ENCODE measurements at places on chromosomes 12 and 14.
A peak's percentile ranks its signal among the peaks of the same experiment; 100 is the strongest.

- DNase-seq: no peak
Observed at GRCh38 chr12:85781766-85782165, 54.4 kb downstream of the RASSF9 start.

DNA sequence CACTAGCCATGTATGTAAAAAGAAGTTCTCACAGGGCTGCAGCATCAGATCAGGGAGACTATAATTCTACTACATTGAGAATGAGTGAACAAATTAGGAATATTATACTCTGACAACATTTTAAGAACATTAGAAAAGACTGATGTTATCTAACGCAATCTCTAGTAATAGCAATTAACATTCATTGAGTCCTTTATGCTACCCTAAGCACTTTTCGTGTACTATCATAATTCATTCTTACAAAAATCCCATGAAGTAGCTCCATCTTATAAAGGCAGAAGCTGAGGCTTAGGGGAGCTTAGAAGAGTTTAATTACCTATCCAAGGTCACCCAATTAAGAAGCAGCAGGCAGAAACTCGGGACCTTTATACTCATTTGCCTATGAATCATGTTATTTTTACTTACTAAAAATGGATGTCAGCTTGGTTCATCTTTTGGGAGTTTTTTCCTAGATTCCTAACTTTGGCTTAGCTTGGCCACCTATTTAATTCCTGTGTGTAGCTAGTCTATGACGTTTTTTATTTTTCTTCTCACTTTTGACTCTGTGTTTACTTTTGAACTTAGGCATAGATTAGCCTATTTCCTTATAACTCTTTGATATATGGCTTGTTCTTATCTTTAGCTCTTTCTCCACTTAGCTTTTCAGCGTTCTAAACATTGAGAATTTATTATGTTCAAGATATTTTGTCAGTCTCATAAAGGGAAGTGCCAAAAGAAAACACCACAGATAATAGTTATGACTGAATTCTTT is 333.5 kb upstream of the DCN start:
- no peak for DNase-seq

DNA sequence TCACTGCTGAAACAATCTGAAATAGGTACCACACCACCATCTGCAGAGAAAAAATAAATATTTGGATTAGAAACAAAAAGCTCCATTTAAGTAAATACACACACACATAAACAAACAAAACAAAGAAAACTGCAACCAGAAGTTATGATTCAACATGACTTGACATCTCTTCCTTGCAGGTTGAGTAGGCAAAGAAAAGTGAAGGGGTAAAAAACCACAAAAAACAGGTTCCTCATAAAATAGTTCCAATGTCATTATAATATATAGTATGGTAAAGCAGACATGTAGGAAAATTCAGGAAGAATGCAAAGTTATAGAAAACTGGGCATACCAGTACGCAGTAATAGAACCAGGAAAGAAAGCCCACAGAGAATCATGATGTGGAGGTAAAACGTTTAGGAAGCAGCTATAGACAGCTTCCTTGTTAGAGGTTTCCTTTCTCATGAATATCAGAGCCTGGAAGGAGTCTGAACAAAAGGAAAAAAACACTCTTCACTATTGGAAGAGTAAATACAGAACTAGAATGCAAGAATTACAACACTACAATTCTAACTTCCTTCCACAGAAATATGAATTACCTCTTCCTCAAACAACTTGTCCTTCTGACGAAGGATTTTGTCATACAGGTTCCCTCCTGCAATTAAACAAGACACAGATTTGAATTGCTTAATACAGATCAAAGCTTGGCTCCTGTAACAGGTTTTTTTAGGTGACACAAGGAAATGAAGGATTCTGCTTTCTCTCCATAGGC is 6.1 kb downstream of the NEK9 start:
- no peak for DNase-seq

GRCh38 chr12:83996671-83997070 is 915.9 kb downstream of the SLC6A15 start:
- DNase-seq: no peak

- no peak for DNase-seq
Observed at GRCh38 chr12:92462527-92462926, 240.3 kb upstream of the PLEKHG7 start.

DNA sequence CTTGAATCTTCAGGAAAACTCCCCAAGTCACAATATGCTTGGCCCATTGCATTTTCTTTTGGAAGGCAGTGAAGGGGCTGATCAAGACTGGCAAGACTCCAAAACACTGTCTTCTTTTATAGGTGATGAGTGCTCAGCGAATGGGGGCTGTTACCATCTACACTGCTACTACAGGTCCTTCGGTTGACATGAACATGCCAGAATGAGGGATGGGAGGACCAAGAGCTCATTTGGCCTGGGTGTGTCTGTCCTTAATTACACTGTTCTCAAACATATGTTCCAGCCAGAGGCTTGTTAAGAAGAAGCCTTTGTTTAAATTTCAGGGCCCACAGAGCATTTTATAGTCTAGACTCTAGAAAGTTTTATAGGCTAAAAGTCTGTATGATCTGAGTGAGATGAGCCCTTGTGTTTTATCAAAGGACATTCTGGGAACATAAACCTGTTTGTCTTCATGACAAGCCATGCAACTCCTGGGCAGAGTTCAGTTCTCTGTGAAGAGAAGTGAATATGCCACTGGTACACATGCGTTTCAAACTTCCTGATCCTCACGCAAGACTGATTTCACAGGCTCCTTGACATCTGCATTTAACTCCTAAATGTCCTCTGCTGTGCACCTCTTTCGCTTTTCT is 4.7 kb upstream of the FAM234B start:
- no peak for DNase-seq

DNA sequence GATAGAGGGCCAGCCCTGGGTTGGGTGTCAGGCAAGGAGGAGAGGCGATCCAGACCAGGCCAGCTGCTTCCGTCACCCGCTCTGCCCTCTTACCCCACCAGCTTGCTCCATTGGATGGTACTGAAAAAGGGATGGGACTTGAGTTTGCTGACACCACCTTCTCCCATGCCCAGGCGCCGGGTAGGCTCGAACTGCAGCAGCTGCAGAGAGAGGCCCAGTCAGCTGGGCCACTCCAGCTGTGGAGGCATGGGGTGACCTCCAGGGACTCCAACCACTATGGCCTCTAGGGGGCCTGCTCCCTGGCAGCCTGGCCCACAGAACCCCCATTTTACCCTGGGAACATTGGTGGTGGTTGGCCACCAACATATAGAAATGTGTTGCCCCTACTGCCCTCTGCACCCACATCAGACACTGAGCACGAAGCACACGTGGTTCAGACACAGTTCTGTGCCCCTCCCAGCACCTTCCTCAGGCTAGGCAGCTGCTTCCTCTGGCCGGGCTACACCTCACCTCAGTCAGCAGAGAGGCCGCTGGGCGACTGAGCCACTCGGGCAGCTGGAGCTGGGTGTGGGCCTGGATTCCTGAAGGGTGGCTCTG is 16.0 kb downstream of the RPS6KL1 start:
- DNase-seq: no peak

DNA sequence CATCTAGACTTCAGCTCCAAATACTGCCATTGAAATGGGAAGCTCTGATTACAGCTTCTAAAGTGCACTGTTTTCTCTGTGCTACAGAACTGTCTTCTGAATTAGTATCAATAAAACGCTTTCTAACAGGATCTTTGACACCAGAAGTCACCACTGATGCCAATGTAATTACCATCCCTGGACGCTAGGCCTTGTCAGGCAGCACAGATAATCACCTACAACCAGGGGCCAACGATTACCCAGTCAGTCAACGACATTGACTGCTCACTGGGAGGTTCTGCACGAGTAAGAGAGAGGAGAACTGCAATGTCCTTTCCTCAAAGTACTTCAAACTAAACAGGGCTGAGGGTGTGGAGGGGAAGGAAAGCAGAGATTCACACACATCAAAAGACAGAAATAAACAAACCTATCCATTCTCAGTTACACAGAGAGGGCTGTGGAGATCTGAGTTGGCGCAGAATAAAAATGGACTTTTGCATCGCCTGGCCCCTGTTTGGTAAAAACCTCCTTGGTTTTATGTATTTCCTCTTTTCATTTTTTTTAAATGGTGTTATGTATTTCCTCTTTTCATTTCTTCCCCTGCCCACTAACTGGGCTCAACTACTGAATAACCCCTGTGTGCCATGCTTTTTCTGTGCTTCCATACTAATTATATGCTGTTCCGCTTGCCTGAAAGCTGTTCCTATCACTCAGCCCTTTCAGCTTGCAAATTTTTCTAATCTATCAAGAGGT is 492.2 kb downstream of the APAF1 start:
- DNase-seq: no peak

- peak; percentile 27 for DNase-seq
Observed at GRCh38 chr12:32107359-32108267, 966 bp downstream of the BICD1 start.

DNA sequence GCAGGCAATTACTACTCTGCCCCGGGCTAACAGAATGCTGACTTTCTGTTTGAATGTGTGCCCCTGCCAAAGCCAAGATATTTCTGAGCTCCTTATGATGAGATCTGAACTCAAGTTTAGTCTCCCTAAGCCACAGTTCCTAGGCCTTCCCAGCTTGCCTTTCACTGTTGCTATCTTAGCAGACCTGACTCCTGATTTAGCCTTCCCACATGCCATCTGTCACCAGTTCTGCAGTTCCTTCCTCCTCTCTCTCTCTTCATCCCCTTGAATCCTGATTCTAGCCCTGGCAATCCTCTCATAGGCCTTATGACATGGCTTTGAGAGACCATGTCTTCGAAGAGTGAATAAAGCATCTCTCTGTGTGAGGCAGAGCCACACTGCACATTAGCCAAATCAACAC is 12.5 kb upstream of the SAMD4A start:
- no peak for DNase-seq

- DNase-seq: no peak
Observed at GRCh38 chr12:113114447-113115178, 20.9 kb downstream of the RASAL1 start.

DNA sequence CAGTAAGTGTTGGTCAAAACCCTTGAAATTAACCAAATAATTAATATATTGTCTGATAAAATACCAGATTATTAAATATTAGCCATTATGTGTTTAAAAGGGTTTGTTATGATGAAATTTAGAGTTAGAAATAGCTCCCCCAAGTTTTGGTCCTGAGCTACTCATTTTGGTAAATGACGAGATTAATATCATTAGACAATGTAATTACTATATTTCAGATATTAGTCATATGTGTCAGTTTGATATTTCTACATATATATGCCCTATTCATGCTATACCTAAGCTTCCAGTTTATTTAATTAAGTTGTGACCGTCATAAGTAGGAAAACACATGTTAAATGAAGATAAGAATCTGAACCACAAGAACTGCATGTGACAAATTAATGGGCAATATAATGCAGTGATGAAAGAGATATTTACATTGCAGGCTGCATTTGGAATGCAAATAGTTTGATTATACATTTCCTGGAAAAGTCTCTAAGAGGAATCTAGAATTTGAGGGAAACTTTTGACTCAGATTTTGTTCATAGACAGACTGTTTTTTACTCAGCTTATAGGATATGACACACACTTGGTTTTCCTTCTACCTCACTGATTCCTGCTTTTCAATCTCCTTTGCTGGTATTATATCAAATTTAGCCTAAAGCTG is 70.5 kb downstream of the TBC1D30 start:
- DNase-seq: no peak

GRCh38 chr14:19930617-19931016 is at the start of gene OR4K1:
TSS of gene OR4K1 (plus strand) at chr14:19930917. CDS start at chr14:19935667, 4,750 bp downstream.
- no peak for DNase-seq

GRCh38 chr12:133206390-133206789 is 25.1 kb downstream of the ZNF268 start:
- DNase-seq: no peak

DNA sequence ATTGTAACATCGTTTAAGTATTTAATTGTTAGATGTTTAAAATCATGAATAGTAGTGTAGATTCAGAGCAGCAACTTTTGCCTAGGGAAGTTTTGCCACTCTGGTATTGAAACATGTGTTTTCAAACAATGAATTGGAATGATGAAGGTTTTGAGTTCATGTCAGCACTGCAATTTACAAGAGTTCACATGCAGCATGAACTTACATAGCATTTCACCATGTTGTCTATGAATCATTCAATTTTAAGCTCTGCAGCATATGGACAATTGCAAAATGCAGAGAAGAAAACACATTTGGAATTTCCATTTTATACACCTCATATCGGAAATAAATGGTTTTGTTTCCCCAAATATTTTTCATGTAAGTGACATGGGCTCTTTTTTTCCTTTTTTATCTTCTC is 170.7 kb upstream of the CDKN3 start:
- no peak for DNase-seq

DNA sequence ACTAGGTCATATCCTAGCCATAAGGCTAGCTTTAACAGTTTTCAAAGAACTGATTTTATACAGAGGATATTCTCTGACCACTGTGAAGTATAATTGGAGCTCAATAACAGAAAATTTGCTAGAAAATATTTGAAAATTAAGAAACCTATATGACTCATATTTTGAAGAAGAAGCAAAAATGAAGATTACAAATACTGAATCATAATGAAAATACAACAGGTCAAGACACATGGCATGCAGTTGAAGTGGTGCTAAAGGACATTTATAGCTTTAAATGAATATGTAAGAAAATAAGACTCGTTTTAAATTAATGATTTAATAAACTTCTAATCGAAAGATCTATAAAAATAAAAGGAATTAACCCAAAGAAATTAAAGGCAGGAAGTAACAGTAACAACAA is 1234.6 kb downstream of the SLC16A7 start:
- no peak for DNase-seq

- peak; percentile 64 for DNase-seq
Observed at GRCh38 chr12:76586764-76587395, 27.3 kb upstream of the OSBPL8 start.

DNA sequence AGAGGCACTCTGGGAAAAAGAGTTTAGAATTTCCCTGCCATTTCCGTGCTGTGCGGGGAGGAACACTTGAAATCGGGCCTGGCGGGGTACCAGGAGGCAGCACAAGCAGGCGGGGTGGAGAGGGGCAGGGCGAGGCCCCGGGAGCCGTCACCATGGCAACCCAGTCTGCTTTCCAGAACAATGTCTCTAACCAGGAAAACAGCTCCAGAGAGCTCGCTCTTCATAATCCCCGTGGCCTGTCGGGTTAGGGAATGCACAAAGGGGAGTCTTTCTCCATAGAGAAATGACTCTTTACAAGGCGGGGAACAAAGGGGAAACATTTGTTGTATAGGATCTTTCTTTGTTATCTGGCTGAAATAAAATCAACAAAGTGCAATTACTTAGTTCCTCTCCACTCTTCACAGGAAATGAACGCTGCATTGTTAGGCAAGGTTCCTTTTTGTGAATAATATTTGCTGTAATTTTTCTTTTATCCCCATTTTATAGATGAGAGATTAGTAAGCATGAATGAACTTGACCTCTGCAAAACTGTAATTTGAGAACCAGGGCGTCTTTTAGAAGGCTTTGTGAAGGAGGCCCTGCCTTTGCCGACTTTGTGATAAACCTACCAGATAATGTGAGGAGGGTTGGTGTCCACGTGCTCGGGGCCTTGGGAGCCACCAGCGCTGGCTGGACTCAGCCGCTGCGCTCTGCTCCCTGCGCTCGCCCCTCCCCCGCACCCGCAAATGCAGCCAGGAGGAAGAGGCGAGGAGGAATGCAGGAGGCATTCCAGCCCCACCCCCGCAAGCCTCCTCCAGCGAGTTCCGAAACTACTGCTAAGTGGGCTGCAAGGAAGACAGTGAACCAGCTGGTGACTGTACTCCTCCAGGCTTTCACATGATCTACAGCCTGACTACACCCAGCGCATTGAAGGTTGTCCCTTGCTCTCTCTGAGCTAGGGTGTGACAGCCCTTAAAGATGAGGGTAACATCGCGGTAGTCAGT is 105.2 kb upstream of the ATF7IP start:
- DNase-seq: peak; percentile 95

GRCh38 chr14:58954901-58955861 is 233.3 kb upstream of the DAAM1 start:
- peak; percentile 95 for DNase-seq

GRCh38 chr14:34243401-34243800 is 218.6 kb downstream of the SPTSSA start:
- DNase-seq: no peak
